Glutamatergic neuron (in vitro differentiated cells): ENCODE measurements at places on chromosomes 3 and 15.
A peak's percentile ranks its signal among the peaks of the same experiment; 100 is the strongest.

DNA sequence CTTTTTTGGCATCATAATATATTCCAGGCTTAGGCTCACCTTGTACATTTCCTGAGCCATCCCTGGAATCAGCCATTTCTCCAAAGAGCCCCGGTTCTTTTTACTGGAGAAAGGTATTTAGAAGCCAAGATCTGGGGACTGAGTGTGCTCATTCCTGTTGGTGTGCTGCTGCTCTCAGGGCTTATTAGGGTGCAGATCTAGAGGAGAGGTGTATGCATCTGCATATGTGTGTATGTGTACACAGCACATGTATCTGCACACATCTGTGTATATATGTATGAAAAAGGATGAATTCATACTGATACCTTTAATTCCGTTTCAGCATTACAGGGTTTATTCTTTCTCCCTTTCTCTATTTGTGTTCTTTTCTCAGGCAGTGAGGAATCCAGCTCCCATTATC lies 162.1 kb upstream of the BHLHE40 start:
- no peak for DNase-seq

- no peak for DNase-seq
Measured at GRCh38 chr15:36449084-36449661, 130.3 kb upstream of the CDIN1 start.

DNA sequence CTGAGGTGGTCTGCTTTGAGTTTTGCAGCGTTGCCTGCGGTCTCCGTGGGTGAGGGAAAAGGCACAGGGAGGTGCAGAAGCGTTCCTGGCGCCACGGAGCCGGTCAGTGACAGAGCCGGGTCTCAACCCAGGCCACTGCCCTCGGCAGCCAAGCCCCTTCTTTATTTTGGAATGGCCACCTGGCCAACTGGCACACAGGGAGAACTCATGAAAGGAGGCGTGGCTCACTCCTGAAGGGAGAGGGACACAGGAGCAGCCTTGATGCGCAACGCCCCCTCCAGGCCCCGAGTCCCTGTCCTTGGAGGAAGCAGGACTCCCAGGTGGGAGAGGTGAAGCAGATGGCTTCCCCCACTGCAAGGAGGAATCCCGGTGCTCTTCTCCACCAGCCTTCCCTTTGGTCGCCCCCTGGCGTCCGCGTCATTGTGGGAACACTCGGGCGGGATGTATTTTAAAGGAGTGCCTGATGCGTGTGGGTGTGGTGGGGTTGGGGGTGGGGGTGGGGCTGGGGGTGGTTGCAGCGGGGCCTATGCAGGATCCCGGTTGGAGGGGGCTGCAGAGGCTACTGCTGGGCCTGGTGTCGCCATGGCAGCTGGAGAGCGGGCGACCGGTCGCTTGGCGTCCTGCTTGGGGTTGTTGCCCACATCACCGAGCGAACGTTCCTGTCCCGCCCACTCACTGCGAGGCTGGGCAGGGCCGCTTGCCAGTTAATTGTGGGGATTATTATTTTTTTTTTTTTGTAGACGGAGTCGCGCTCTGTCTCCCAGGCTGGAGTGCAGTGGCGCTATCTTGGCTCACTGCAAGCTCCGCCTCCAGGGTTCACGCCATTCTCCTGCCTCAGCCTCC lies 32.6 kb downstream of the APBA2 start:
- DNase-seq: peak; percentile 86

DNA sequence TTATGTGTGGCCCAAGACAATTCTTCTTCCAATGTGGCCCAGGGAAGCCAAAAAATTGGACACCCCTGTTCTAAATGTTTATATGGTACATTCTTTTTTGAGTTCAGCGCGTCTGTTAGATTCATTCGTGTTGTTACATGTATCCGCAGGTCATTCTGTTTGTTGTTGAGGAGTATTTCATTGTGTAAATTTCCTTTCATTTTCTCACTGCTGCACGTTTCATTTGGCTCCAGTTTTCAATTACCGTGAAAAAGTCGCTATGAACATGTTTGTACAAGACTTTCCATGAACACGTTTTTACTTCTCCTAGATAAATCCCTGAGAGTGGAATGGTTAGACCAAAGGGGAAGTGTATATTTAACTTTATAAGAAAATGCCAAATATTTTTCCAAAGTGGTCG lies 7.5 kb upstream of the OPA1 start:
- DNase-seq: no peak

- no peak for DNase-seq
Measured at GRCh38 chr3:6697722-6698121, 163.2 kb upstream of the GRM7 start.
